ENCODE measurements at places on chromosomes 2 and 18.
A peak's percentile ranks its signal among the peaks of the same experiment; 100 is the strongest.

- no peak for DNase-seq
These were observed 25.4 kb downstream of the TBC1D8 start for GRCh38 chr2:101125808-101126207.

DNA sequence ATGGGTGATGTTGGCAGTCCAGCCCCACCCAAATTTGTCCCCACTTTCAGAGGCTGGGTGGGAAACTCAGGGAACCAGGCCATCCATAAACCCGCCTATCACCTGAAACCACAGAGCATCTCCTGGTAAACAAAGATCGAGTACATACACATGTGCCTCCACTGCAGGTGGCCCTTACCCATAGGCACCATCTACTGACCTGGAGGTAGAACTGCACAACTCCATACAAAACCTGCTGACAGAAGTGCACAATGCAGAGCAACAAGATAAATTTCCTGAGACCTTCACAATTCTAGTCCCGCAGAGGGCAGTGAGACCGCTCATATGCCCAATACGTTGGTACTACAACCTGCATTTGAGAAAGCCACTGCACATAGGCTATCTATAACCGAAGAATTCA, 856.3 kb downstream of the SUCLG1 start:
- peak; percentile 15 for DNase-seq

GRCh38 chr2:95014126-95014708, 11.3 kb upstream of the MAL start:
- DNase-seq = no peak

DNA sequence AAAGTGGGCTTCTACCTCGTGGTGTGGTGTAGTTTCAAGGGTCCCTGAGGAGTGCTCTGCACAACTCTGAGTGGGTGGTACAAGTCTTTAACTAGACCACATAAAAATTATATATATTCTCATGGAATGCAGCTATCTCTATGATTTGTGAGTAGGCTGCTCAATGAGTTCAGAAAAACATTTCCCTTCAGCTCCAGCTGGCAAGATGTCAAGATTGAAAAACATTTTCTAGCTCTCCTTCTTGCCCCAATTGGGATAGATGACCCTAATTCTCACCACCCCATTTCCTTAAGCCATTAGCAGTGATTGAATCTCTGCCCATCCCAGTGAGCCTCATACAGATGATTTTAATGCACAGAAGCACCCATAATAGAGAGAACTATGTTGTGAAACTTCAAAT, 28.3 kb upstream of the SP3 start:
- no peak for DNase-seq

DNA sequence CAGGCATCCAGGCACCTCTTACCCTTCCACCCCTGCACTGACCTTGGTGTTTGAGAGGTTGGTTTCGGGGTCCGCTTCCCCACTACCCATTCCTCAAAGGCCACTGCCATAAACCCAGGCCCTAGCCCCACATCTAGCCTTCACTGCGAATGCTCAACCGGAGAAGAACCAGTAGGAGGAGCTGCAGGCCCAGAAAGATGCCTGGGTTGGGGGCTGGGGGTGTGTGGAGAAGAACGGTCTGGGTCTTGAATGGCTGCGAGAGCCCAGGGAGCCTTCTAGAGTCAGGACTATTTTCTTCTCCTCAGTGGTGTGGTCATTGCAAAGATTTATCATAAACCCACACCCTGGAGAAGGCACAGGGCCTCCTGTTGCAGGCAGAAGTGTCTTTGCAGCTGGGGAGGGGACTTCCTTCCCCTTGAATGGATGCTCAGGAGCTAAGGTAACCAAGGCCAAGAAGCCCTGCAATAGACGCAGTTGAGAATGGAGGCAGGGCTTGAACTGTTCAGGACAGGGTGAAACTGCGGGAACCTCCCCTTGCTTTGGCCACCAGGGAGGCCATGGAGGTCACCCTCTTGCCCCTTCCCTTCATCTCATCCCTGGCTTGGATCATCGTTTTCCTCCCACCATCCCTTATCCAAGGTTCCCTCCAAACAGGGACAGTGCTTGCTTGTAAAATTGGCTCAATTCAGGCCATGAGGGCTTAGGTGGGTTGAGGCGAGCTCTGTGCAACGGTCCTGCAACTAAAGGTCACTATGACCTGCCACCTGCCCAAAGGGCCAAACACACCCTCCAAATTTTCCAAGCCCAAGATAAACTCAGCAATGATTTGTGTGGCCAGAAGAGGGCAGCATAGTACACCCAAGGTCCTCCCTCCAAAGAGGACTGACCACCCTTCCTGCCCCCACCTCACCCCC, 20.9 kb downstream of the THNSL2 start:
- DNase-seq = peak; percentile 67

- DNase-seq = no peak
These were observed 56.2 kb downstream of the PRKCE start for GRCh38 chr2:45707661-45708060.

GRCh38 chr2:151661625-151662024, 72.7 kb downstream of the NEB start:
- no peak for DNase-seq

GRCh38 chr2:35503311-35503710, 852.3 kb upstream of the CRIM1 start:
- DNase-seq = no peak

GRCh38 chr2:59391896-59392295, 1150.8 kb upstream of the FANCL start:
- no peak for DNase-seq

GRCh38 chr2:216017365-216017764, 4.0 kb upstream of the MREG start:
- no peak for DNase-seq

DNA sequence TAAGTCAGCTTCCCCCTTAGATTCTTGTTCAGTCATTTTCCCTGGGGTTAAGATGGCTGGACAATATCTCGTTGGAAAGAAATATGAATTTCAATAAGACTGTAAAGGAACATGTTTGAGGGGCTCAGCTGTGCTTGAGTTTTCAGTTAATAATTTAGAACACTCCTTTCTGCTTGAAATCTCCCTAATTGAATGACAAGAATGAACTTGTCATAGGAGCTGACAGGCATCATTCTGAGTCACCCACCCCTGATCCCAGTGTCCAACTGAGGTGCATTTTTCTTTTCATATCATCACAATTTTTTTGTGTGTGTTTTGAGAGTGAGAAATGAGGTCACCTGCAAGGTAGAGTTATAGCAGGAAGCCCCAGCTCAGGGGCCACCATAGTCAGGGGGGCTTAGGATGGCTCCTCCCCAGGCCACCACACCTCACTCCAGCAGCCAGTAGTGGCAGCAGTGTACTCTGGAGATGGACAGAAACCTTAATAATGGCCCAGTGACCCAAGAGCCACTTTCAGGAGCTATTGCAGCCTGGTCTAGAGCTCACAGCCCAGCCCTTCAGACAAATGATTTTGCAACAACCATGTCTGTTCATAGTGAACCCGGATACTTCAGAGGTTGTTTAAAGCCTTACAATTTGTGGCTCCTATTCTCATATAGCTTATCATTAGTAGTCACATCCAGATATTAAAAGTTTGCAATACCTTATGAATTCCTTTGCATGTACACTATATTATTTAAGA, 174.5 kb downstream of the MAIP1 start:
- DNase-seq = no peak

GRCh38 chr2:71901466-71901865, 246.2 kb downstream of the CYP26B1 start:
- DNase-seq = no peak

DNA sequence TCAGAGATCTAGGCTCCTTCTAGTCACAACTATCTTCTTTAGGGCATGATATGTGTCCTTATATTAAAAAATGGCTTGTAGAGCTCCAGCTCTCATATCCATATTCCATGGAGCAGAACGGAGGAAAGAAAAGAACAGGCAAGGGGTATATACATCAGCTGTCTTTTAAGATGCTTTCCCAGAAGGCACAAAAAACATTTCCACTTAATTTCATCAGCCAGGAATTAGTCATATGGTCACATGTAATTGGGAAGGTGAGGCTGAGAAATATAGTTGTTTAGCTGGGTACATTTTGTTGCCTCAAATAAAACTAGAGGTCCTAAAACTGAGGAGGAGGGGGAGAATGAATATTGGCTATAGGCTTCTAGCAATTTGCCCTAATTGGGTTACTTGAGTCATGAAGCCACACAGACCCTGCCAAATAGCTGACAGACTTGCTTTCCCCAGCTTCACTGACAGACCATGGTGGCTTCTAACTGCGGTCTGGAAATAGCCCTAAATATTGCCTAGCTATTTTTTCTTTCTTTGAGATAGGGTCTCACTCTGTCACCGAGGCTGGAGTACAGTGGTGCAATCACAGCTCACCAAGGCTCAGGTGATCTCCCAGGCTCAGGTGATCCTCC, 20.0 kb downstream of the MAIP1 start:
- no peak for DNase-seq

- DNase-seq = no peak
These were observed 215.1 kb downstream of the LDLRAD4 start for GRCh38 chr18:13433685-13434084.

GRCh38 chr2:120566331-120567035, 169.2 kb upstream of the GLI2 start:
- no peak for DNase-seq

GRCh38 chr2:25215948-25216679, 47.7 kb upstream of the POMC start:
- DNase-seq = no peak

GRCh38 chr2:54437588-54437987, 18.5 kb upstream of the SPTBN1 start:
- no peak for DNase-seq

- DNase-seq = no peak
These were observed 37.6 kb upstream of the GPR17 start for GRCh38 chr2:127608061-127609030.

GRCh38 chr18:48754993-48755473, 195.7 kb downstream of the SMAD7 start:
- no peak for DNase-seq

DNA sequence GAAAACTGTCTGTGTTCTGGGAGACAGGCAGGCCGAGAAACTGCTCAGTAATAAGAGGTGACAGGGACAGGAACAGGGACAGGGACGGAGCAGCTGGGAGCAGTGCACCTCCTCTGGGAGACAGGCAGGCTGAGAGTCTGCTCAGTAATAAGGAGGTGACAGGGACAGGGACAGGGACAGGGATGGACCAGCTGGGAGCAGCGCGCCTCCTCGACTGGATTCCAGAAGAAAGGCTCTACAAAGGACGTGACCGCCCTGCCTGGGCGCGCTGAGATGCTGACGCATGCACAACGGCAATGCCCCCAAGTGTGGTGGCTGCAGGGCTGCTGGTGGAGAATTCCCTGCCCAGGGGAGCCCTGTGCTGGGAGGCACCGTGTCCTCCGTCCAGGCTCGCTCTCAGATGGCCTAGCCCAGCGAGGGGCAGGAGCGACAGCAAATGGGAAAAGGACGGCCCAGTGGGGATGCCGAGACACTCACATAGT, 44.2 kb upstream of the PXDN start:
- no peak for DNase-seq

- no peak for DNase-seq
These were observed 163.8 kb downstream of the FAM210A start for GRCh38 chr18:13562494-13563029.

GRCh38 chr18:5600378-5601071, 56.7 kb upstream of the EPB41L3 start:
- DNase-seq = no peak

- DNase-seq = no peak
These were observed at the start of gene ARHGAP15 for GRCh38 chr2:143128681-143129580. Gene ARHGAP15, plus strand, starts transcription at chr2:143129419.

- no peak for DNase-seq
These were observed 82.7 kb downstream of the AOX1 start for GRCh38 chr2:200668478-200668877.

- DNase-seq = no peak
These were observed 140.1 kb upstream of the AQP4 start for GRCh38 chr18:27005589-27005988.

DNA sequence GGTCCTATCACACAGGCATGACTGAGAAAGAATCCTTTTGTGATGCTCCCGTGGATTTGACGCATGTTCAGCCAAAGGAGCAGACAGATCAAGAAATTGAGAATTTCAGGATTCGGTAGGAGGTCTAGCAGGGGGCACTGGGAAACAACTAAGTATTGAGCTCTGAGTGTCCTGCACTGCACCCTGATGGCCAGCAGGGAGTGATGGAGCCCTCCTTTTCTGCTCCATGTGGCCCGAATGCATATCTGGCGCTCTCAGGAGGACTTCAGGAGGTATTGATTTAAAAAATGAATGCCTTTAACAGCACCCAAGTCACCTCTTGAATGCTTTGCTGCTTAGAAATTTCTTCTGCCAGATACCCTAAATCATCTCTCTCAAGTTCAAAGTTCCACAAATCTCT, 58.0 kb downstream of the ZNF519 start:
- no peak for DNase-seq

GRCh38 chr2:134581877-134582546, 136.8 kb downstream of the TMEM163 start:
- DNase-seq = no peak

GRCh38 chr2:71306762-71307161, 24.8 kb upstream of the ZNF638 start:
- DNase-seq = no peak

GRCh38 chr2:209911486-209911885, 91.0 kb upstream of the RPE start:
- DNase-seq = no peak

DNA sequence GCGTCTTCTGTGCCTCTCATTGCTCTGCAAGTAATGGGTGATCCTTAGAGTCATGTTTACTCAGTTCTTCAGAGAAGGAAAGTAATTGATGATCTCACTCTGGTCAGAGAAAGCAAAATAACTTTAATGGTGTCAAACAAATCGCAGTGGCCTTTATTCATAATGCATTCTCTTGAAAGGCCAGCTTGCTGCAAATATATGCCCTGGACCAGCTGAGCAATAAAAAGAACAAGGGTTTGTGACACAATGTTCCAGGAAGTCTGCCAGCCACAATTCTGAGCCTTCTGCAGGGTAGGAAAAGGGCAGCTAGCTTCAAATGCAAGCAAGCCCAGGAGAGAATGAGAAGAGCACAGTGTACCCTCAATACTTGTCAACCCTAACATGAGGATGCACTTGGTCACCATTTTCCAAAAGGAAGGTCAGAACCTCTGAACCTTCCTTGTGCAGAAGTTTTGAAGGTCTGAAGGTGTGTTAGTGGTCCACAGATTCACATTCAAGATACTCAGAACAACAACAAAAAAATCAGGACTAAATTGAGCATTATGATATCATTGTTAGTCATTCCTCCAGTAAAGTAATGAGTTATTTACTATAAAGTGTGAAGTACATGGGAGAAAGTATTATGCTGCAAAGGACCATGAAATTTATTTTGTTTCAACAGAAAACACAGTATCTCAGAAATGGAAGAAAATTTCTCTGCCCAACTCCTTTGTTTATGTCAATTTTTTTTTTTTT, 355.6 kb downstream of the PAX3 start:
- DNase-seq = no peak

- DNase-seq = no peak
These were observed 71.7 kb upstream of the TAF1B start for GRCh38 chr2:9771481-9772017.

GRCh38 chr2:158184556-158185343, 83.1 kb downstream of the UPP2 start:
- DNase-seq = peak; percentile 86

DNA sequence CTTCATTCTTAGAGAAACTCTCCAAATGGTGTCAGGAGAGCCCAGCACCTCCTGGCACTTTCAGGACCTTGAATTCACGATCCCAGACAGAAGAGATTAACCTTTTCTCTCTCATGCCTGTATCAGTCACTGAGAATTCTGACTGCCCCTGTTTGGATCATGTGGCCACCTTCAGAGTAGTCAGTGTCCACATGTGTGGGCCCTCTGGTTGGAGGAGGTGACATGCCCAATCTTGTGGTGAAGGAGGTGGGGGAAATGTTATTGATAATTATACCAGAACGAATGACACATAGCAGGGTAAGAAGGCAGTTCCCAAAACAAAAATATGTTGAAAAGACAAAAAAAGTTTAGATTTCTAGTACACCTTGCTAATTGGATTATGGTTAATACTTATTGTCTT, 31.7 kb downstream of the UBXN4 start:
- DNase-seq = no peak
